ENCODE measurements at places on chromosomes 1 and 21. TPM values are rescaled to one million over a fixed set of nuclear protein-coding genes. Genes with fewer than 3 reads are reported as not detected.

AKNAD1 gene
- total RNA-seq: not detected

C1orf115 gene
- total RNA-seq: 53.8 TPM

C21orf91 gene
- 14.7 TPM for total RNA-seq

GIPC2 gene
- 43.7 TPM for total RNA-seq

AKR7A3 gene
- total RNA-seq: 1.4 TPM

CHRNB2 gene
- not detected for total RNA-seq

HFM1 gene
- 0.89 TPM for total RNA-seq

DNA sequence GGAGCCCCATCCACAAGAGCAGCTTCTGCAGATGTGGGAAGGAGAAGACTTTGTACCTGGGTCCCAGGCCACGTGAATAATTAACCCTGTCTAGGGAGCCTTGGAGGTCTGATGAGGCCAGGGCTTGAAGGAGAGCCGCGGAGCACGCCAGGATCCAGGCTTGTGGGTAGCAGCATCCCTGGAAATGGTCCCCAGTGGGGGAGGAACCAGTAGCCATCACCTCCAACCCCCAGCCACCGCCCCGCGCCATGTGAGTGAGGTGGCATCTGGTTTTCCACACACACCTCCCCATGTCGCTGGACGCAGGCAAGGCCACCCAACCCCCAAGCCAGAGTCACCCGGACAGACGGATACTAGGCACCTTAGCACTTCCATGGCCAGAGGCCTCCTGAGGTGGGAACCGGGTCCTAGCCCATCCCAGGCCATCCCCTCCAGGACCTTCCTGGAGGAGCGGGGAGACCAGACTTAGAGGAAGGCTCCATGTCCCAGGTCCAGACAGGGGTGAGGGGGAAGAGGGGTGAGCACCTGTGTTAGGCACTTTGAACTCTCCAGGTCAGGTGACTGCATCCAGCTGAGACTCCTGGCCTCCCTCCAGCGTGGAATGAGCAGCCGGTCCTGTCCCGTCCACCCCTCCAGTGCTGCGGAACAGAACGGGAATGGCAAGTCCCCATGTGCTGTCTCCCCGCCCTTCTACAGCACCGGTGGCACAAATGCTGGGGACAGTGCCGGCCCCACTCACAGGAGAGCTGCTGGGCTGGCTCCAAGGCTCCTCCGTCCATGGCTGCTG lies 53.2 kb downstream of the RIPK4 start:
- peaks cover 55% of the 10 kb centered on the region for H3K27me3 ChIP-seq
- DNase-seq: no peak
- no peaks in the 10 kb centered on the region for H3K36me3 ChIP-seq
- H3K4me3 ChIP-seq: no peak overlapping the region

DNA sequence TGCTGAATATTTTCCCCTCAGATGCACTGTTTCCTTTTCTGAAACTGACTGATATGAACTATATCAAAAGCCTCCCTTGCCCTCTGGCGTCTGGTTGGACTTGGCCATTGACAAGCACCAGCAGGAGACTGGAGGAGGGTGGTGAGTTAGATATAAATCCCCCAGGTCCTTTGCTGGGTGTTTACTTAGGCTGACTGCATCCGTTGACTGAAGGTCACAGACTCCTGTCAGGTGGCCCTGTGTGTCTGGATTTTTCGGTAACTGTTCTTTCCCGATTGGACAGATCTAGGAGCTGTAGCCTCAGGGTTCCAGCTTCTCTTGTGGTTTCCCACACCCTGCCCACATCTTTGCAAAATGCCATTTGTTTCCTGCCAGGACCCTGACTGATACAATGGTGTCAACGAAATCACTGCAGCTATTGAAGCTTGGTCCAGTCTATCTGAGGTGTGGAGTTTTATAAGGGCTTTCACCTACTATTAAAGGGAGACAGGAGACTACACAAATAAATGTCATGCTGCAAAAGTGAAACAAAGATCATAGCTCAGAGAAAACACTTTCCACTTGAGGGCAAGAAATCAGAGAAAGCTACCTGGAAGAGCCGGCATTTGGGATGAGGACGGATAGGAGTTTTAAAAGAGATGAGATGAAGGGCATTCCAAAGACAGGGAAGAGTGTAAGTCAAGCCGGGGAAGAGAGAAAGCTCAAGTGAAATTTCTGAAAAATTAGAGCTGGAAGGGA lies 1.5 kb upstream of the MAGI3 start:
- H3K4me1 ChIP-seq: peaks cover 28% of the 10 kb centered on the region
- H3K27ac ChIP-seq: no peak overlapping the region
- H3K36me3 ChIP-seq: no peaks in the 10 kb centered on the region
- DNase-seq: no peak

- no peaks in the 10 kb centered on the region for H3K36me3 ChIP-seq
- DNase-seq: peak; percentile 69
- H3K27ac ChIP-seq: no peak overlapping the region
Observed at GRCh38 chr1:150534002-150534401, 15.2 kb upstream of the ADAMTSL4 start.

- no peak for DNase-seq
- H3K4me3 ChIP-seq: peak overlapping the region; percentile 28
- H3K27me3 ChIP-seq: no peaks in the 10 kb centered on the region
- peaks cover 5% of the 10 kb centered on the region for H3K4me1 ChIP-seq
- H3K36me3 ChIP-seq: no peaks in the 10 kb centered on the region
Observed at GRCh38 chr1:235093013-235093695, 35.5 kb downstream of the TOMM20 start.

- H3K27ac ChIP-seq: no peak overlapping the region
- no peak overlapping the region for H3K4me3 ChIP-seq
- no peaks in the 10 kb centered on the region for H3K27me3 ChIP-seq
- no peaks in the 10 kb centered on the region for H3K4me1 ChIP-seq
- no peak for DNase-seq
- no peaks in the 10 kb centered on the region for H3K36me3 ChIP-seq
Observed at GRCh38 chr1:106978477-106979322, 77.8 kb upstream of the PRMT6 start.

- H3K27ac ChIP-seq: no peak overlapping the region
- peak; percentile 51 for DNase-seq
- no peaks in the 10 kb centered on the region for H3K36me3 ChIP-seq
- no peaks in the 10 kb centered on the region for H3K4me1 ChIP-seq
Observed at GRCh38 chr1:25668931-25669573, 52.5 kb downstream of the MAN1C1 start.

- no peaks in the 10 kb centered on the region for H3K4me1 ChIP-seq
- no peak for DNase-seq
- H3K27me3 ChIP-seq: no peaks in the 10 kb centered on the region
- no peak overlapping the region for H3K4me3 ChIP-seq
Observed at GRCh38 chr1:178126261-178126660, 32.4 kb downstream of the RASAL2 start.

DNA sequence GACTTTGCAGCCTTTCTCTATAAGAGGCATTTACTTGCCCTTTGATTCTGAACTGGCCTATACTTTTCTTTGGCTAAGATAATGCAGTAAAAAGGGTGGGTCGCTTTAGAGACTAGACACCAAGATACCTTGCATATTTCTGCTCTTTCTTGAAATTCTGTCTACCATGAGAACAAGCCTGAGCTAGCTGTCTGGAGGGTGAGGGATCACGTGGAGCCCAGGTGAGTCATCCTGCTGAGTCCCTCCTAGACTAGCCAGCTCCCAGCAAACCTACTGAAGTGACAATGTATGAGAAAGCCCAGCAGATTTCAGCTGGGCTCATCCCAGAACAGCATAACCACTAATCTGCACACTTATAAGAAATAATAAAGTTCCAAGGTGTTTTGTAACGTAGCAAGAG lies 408.0 kb upstream of the KAZN start:
- no peak overlapping the region for H3K27ac ChIP-seq
- H3K36me3 ChIP-seq: no peaks in the 10 kb centered on the region
- no peaks in the 10 kb centered on the region for H3K4me1 ChIP-seq
- peaks cover 3% of the 10 kb centered on the region for H3K27me3 ChIP-seq
- no peak for DNase-seq

GRCh38 chr1:214549604-214550003 lies 1.8 kb downstream of the PTPN14 start:
- peaks cover 57% of the 10 kb centered on the region for H3K27me3 ChIP-seq
- peak overlapping the region; percentile 47 for H3K4me3 ChIP-seq
- no peaks in the 10 kb centered on the region for H3K36me3 ChIP-seq
- peaks cover 6% of the 10 kb centered on the region for H3K4me1 ChIP-seq
- DNase-seq: no peak

DNA sequence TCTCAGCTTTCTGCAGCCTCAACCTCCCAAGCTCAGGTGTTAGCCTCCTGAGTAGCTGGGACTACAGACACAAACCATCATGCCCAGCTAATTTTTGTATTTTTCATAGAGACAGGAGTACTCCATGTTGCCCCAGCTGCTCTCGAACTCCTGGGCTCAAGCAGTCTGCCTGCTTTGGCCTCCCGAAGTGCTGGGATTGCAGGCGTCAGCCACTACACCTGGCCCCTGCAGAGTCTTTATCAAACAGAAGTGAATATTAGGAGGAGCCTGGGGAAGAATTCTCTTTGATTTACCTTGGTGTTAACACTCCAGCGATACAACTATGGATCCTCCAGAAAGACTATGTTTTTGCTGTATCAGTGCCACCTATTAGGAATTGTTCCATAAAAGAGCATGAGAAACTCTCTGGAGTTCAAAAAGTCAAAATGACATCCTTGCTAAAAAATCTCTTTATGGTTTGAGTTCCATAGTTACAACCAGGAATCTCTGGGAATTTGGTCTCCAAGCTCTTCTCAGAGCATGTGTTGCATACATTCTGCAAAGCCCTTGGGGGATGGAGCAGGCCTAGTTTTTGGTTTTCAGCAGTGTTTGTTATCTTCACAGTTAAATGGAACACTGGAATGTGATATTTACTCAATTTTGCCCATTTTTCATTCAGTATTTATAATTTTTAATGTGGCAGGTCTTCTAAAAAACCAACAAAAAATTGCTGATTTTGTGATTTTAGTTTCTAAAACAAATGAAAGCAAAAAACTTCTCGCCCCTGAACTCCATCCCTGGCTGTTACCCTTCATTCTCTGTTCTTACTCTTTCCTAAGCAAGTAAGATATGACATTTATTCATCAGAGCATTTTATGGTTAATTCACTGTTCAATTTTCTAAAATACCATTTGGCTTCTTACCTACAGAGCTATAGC lies 77.3 kb downstream of the OLFML2B start:
- H3K27me3 ChIP-seq: no peaks in the 10 kb centered on the region
- no peak for DNase-seq
- H3K4me1 ChIP-seq: no peaks in the 10 kb centered on the region
- H3K36me3 ChIP-seq: no peaks in the 10 kb centered on the region
- H3K4me3 ChIP-seq: no peak overlapping the region

GRCh38 chr1:225733254-225733653 lies 44.4 kb upstream of the SRP9 start:
- no peak overlapping the region for H3K27ac ChIP-seq
- no peak for DNase-seq
- no peaks in the 10 kb centered on the region for H3K4me1 ChIP-seq
- no peaks in the 10 kb centered on the region for H3K27me3 ChIP-seq
- no peaks in the 10 kb centered on the region for H3K36me3 ChIP-seq
